Globus pallidus (tissue), 1 donor: ENCODE measurements at places on chromosomes 2 and 18.

GRCh38 chr2:40218679-40219078, 233.2 kb downstream of the SLC8A1 start:
- no peak for DNase-seq

DNA sequence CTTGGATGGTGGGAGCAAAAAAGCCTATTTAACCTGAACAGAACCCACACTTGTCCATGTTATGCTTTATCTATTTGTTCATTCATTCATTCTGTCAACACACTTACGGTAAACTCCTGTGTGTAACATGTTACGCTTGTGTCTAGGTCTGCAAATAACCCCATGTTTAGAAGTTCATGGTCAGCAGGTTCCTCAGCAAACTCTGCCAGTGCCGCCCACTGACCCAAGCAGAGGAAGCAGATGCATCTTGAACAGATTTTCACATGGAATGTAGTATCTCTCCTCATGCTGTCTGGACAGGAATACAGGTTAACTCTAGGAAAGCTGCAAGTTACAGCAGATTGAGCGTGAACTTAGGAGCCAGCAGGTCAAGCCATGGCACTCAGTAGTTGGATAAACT, 213.7 kb upstream of the COPS8 start:
- no peak for DNase-seq

DNA sequence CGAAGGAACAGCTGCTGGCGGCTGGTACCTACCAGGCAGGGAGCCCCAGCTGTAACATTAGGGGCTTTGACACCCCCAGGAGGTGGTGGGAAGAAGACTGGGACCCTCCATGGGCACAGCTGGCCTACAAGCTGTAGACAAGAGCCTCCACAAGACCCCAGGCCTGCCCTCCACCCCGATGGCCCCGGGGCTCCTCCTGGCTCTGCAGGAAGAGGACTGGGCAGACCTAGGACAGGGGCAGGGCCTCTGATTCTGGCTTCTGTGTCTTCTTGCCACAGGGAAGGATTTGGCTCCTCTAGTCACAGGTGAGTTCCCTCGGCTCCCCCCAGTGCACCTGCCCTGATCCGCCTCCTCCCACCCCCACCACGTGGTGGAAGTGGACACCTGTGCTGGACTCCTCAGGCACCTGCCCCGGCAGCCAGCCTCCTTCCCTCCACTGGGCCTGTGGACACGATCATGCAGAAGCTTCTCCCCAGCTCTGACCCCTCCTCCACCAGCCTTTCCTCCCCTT, 53.4 kb upstream of the ODC1 start:
- no peak for DNase-seq

DNA sequence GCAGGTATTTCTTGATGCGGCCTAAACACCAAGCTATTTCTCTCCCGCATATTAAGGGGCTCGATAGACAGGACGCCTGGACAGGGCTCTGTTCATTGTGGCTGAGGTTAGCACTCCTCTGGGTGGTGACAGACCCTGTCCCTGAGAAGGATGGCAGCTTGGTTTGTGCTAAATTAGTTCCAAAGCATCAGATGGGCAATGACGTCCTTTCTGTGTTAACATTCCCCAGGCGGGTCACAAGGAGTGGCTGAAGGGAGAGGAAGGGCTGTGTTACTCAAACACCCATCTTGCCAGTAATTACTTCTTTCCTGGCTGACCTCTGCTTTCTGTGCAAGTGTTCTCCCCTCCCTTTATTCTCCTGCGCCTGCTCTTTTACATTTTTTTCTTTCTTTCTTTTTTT, 75.0 kb downstream of the TMEM247 start:
- DNase-seq, result peak; percentile 57

GRCh38 chr2:127173057-127173456, 47.0 kb downstream of the CYP27C1 start:
- DNase-seq, result no peak

- DNase-seq, result no peak
Measured at GRCh38 chr2:163266772-163267171, 428.2 kb upstream of the KCNH7 start.

DNA sequence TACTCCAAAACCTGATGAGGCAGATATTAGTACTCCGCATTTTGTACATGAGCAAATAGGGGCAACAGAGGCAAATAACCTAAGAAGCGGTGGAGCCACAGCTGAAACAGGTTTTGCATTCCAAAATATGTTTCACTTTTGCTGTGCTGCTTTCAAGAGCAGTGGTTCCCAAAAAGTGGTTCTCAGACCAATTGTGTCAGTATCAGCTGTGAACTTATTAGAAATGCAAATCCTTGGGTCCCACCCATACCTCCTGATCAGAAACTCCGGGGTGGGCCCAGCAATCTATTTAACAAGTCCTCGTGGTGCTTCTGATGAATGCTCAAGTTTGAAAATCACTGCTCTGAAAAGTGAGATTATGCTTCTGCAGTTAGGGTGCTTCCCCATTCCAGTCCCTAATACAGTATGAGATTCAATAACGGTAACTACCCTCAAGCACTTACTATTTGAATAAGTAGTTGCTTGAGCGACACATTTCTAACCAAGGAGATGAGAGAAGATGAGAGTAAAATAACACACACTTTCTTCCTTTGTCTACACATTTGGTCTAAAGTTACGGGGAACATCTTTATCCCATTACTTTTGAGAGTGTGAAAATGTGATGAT, 17.8 kb upstream of the TCF4 start:
- no peak for DNase-seq

DNA sequence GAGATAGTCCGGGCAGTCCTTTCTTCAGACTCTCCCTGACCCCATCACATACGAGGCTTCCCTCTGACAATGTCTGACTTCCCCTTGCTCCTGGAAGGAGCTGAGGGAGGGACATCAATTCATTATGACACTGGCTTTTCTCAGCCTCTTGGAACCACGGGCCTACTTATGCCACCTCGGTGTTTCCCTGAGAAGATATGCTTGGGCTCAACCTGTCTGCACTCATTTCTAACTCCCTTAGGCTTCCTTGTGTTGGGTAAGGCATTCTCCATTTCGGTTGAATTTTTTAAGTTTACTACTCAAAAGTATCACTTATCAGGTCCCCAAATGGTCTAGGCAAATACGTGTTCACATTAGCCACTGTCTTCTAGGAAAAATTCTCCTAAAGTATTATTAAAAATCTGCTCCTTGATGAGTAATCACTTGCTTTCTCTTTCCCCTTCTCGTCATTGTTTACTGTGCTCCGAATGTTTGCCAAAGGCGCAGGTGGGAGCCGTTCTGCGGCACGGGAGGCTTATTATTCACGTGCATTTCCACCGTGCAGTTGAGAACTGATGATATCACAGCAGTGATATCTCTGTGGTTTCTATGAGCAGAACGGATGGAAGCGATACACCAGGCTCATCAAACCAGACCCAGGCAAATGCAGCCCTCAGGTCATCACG, 33.1 kb downstream of the ARL4C start:
- DNase-seq, result no peak

DNA sequence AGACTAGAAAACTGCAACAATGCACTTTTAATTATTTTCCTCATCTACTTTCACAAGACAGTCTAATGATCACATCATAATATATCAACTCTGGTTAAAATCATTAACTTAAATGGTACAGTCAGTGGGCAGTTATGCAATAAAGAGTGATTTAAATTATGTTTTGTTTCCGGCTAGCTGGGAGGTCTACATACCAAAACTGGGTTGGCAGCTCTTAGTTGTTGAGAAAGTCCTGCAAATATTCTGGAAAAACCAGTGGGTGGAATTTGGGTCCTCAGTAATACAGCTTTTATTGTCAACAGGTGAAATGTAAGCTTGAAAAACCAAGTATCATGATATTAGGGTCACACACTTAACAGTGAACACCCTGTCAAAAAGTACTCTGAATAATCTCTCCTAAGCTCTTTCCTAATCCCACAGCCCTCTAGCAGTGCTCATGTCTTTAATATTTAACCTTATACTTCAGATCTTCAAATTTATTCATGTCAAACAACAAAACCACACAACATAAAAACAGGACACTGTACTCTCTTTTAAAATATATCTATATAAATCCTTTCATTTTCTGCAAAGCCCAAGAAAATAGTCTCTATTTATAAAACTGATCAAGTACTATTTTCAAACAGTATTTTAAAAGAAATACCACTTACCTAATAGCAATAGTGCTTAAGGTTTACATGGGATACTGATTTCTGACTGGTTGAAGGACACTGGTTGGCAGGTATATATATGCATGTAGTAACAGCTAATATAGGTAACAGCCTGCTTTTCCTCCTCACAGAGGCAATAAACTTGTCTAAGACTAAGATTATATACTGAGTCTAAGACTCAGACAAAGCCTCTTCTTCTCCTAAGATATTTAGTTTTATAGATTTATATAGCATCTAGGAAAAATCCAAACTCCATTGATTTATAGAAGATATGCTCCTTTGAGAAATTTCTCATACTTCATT, 103.8 kb downstream of the GAREM1 start:
- DNase-seq, result no peak

GRCh38 chr2:198890490-198890889, 567.2 kb downstream of the SATB2 start:
- DNase-seq, result no peak

DNA sequence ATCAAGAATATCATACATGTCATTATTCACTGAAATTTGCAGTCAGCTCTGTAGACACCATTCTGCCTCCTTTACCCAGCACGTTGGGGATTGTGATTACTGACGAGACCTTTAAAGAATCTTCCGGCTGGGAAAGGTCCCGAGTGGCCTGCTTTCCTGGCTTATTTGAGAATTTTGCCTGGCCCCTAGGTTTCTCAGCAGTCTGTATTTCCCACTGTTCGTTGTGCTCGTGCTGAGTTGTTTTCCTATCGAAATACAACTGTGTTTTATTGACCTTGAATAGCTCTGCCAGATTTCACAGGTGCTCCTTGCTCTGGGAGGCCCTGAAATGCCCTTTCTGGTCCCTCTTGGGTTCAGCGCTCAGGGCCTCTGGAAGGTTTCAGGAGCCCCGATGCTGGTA, 94.9 kb downstream of the AGAP1 start:
- no peak for DNase-seq

- DNase-seq, result no peak
Measured at GRCh38 chr18:6211174-6211504, 203.6 kb downstream of the L3MBTL4 start.

- no peak for DNase-seq
Measured at GRCh38 chr18:53541924-53542323, 682.5 kb downstream of the MBD2 start.

GRCh38 chr2:55986001-55986400, 62.4 kb upstream of the EFEMP1 start:
- DNase-seq, result no peak

DNA sequence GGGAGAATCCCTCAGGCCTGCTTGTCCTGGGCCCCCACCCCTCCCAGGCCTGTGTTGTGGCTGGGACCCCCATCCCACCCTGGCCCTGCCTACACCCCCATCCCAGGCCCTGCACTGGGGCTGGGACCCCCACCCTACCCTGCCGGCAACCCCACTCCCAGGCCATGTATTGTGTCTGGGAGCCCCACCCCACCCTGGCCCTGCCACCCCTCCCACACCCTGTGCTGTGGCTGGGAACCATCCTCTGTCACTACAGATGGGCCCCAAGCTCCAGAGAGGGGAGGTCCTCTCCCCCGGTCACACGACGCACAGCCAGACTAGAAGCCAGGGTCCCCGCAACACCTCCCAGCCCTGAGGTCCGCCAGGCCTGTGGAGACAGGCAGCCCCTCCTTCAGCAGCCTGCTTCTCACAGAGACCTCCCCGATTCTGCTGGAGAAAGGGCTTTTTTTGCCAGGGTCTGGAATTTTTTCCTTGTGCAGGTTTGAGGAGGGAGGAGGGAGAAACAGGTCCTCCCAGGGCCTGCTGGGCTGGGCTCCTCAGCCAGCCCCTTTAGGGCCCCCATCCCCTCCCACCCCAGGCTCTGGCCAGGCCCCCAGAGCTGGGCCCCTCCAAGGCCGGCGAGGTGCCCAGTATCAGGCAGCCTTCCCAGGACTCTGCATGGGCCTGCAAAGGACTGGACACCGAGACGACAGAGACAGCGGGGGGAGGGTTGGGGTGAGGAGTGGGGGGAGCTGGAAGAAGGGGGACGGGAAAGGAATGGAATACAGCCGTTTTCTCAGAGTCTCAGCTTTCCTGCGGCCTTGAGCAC, 28.0 kb downstream of the KIF1A start:
- peak; percentile 76 for DNase-seq

- DNase-seq, result no peak
Measured at GRCh38 chr2:165892526-165892925, 61.0 kb downstream of the TTC21B start.

DNA sequence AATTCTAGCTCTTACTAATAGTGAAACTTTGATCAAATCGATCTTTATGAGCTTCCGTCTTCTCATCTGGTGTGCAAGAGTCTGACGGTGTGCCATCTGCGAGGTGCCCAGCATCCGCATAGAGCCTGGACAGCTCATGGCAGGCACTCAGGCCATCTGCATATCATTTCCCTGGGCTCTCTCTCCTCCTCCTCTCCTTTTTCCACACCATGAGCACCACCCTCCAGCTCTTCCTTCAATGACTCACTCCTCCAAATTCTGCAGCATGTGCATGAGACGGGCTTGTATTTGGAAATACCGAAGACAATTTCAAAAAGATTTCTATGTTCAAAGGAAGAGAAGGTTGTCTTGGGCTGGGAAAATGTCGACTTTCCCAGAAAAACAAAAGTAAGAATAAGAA, 161.1 kb downstream of the CCBE1 start:
- DNase-seq, result no peak
